Right hindlimb (tissue), 1 donor: ENCODE measurements at places on chromosomes 1 and 21.

DNA sequence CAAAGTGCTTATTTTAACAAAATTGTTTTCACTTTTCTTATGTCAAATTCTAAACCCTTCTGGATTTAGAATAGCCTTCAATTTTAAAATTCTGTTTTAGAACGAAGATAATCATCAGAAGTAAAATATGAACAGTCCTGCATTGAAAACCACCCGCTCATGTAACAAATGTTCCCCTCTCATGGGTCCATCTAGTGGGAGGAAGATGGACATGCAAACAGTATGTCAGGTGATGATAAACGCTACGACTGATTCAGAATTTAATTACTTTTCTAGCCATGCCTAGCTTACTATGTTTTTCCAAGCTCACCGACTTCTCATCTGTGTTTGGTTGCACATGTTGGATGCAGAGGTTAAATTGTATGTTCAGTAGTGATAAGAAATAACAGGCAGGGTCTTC, 23.5 kb downstream of the SOD1 start:
- DNase-seq: no peak

DNA sequence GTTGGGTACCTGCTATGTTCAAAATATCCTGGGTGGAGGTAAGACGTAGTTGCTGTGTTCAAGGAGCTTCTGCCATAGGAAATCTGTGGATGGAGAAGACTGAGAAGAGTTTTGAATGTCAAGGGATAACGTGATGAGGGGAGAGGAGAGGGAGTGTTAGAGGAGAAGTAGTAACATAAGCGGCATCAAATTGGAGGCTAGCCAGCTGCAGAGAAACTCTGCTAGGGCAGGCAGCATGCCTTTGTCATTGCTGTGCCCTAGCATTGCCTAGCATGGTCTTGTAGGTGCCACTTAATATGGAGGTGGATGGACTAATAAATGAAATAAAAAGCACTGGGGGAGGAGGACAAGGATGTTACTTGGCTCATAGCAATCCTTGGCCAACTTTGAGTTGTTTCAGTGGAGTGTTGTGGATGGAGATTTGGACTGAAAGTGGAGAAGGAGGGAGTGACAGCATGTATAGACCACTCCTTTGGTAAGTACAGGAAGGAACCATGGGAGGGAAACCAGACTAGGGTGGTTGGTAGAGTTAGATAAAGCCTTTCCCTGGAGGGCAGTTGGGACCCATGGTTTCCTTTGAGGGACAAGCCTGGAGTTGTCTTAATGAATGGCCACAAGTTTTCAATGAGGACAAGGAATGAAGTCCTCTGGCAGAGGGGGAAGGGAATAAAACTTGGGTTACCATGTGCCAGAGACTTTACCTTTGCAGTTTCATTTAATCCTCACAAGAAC, 6.3 kb downstream of the VANGL1 start:
- no peak for DNase-seq

GRCh38 chr1:2213576-2214505, 14.3 kb upstream of the SKI start:
- peak; percentile 93 for DNase-seq

DNA sequence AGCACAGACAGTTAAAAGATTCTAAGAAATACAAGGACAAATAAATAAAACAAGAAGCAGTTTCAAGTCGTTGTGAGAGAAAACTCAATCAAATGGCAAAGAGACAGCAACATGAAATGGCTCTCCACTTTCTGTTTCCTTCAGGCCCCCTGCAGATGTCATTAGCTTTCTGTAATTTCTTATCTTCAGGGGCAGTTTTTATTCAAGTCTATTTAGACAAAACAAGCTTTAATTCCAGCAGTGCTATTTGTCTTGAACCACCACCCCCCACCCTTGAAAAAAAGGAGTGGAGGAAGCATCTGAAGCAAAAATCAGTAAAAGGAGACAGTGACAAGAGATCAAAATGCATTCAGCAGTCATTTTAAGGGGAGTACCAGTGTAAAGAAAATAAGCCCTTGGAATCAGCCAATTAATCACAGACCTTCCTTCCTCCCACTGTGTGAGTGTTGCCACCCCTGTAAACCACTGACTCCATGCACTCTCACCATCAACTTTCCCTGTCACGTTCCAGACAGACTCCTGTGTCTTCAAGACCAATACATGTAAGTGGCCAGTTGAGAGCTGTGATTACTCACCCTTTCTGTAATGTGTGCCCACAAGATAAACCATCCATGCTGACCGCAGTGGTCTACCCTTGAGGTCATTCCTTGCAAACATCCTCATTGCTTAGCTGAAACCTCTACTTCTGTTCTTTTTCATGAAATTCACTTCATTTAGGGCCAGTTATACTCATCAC, 136.1 kb upstream of the HOOK1 start:
- peak; percentile 38 for DNase-seq

DNA sequence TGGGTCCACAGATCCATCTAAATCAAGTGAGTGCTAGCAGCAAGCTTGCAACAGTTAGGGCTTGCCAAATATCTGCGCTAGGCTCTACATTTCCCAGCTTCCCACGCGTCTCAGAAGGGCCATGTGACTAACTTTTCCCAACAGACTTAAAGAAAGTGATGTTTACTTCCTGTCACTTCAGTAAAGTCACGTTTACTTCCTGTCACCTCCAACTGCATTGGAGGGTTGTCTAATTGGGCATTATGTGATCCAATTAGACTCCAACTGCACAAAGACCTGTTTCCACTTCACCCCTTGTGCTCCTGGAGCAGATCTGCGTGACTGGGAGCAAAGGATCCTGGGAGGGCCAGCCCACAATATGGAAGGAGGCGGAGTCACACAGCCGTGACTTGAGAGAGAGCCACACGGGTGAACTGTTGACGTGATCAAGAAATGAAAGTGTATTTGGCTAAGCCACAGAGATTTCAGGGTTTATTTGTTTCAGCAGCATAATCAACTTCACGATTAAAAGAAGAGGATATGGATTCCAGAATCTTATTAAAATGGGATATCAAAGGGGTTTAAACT, 77.7 kb downstream of the CYYR1 start:
- DNase-seq: no peak
